ENCODE measurements at places on chromosomes 11 and 22.

DNA sequence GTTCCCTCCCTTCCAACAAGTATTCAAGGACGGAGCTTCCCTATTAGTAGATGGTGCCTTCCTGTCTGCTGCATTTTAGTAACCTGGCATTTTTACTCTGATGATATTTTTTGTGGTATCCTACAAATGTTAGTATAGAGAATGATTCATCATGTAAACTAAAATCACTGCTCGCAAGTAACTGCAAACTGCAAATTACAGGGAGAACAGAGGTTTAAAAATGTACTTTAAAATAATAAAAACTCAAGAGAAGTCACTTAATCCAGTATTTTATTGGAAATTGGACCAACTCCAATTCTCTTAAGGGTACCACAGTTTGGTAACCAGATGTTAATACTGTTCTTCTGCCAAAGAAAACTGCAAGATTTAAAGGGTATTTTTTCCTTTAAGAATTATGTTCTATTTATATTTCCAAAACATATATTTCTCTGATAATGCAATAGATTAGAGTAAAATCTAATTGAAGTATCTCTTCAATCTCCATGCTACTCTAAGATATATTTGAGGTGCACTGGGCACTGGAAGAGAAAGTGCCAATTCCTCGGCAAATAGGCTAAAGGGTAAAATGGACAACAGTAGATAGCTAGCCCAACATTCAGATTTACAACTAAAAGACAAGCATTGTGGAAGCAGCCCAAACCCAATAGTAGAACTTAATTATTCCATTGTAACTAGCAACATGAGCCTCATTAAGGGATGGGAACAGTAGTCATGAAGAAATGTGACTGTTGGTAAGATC lies 298.0 kb downstream of the TTC28 start:
- H3K27ac ChIP-seq = no peak overlapping the region
- DNase-seq = no peak
- no peaks in the 10 kb centered on the region for H3K27me3 ChIP-seq
- no peak overlapping the region for H3K4me3 ChIP-seq

- H3K4me1 ChIP-seq = peaks cover 63% of the 10 kb centered on the region
- peak overlapping the region; percentile 1 for H3K4me3 ChIP-seq
- H3K36me3 ChIP-seq = peaks cover 14% of the 10 kb centered on the region
- peak overlapping the region; percentile 94 for H3K27ac ChIP-seq
- H3K27me3 ChIP-seq = no peaks in the 10 kb centered on the region
These were observed 4.5 kb downstream of the FTH1 start for GRCh38 chr11:61963016-61963281.

- no peaks in the 10 kb centered on the region for H3K4me1 ChIP-seq
- H3K36me3 ChIP-seq = peaks cover 84% of the 10 kb centered on the region
- no peaks in the 10 kb centered on the region for H3K27me3 ChIP-seq
- no peak overlapping the region for H3K4me3 ChIP-seq
- H3K27ac ChIP-seq = no peak overlapping the region
These were observed 45.4 kb upstream of the CARS1 start for GRCh38 chr11:3102641-3102921.

DNA sequence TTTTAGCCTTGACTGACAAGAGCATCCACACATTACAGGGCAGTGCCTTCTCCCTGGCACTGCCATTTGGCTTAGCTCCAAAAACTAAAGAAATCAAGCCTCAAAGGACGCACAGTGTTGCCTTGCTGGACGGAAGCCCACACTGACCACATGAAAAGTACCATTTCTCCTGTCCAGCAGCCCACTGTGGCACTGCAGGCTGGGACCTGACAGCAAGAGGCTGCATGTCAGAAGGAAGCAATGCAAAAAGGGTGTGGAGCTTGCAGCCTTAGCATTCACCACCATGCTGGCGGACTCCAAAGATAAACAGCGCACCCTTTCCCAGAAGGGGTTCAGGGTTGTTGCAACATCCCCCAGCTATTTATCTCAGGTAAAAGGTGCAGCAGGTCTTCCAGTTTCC lies 109.3 kb upstream of the BMAL1 start:
- no peaks in the 10 kb centered on the region for H3K36me3 ChIP-seq
- peak overlapping the region; percentile 63 for H3K27ac ChIP-seq
- DNase-seq = no peak
- H3K4me3 ChIP-seq = no peak overlapping the region
- no peaks in the 10 kb centered on the region for H3K27me3 ChIP-seq

DNA sequence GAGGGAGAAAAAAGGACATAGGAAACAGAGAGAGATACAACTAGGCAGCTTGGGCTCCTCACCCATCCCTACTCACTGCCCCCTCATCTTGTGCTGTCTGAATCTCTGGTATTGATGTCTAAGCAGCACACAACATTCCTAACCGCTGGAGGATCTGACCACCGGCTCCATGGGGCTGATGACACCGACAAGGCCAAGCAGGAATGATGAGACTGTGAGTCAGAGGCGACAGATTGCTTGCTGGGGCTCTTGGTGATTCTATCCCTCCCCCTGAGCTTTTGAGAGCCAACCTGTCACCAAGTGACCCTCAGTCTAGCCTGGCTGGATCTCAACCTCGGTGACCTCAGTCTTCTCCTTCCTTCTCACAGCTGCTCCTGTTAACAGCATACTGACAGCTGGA lies 13.8 kb downstream of the PAMR1 start:
- H3K27ac ChIP-seq = no peak overlapping the region
- H3K4me3 ChIP-seq = no peak overlapping the region

DNA sequence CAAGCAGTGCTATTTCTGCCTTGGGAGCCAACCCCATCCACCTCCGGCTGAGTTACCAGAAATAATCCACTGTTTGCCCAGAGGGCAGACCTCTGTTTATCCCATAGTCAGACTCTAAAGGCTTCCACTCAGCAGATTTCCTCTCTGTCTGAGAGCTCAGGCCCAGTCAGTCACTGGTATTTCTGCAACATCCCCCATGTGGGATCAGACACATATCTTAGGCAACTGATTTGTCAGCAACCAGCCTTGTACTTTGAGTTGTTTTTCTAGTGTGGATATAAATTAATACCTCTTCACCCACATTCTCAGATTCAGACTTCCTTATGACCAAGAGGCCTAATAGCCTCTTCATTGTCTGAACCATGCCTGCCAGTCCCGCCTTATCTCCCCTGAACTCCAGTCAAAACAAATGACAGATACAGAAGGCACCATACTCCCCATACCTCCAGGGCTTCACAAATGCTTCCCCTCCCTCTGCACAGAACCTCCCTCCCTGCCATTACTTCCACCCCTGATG lies 193.6 kb downstream of the FAM76B start:
- H3K4me1 ChIP-seq = peaks cover 8% of the 10 kb centered on the region
- no peak overlapping the region for H3K4me3 ChIP-seq
- no peaks in the 10 kb centered on the region for H3K27me3 ChIP-seq

GRCh38 chr11:116740741-116741140 lies 32.0 kb downstream of the BUD13 start:
- no peak overlapping the region for H3K4me3 ChIP-seq
- H3K4me1 ChIP-seq = no peaks in the 10 kb centered on the region
- no peak for DNase-seq
- no peak overlapping the region for H3K27ac ChIP-seq
- no peaks in the 10 kb centered on the region for H3K27me3 ChIP-seq

GRCh38 chr22:46990937-46991550 lies 228.6 kb downstream of the TBC1D22A start:
- no peaks in the 10 kb centered on the region for H3K4me1 ChIP-seq
- no peak overlapping the region for H3K4me3 ChIP-seq
- peaks cover 9% of the 10 kb centered on the region for H3K36me3 ChIP-seq
- no peak for DNase-seq

GRCh38 chr22:39123751-39124581 lies 26.9 kb downstream of the APOBEC3H start:
- no peak for DNase-seq
- peaks cover 5% of the 10 kb centered on the region for H3K4me1 ChIP-seq
- H3K4me3 ChIP-seq = no peak overlapping the region
- no peak overlapping the region for H3K27ac ChIP-seq
- H3K36me3 ChIP-seq = no peaks in the 10 kb centered on the region
- no peaks in the 10 kb centered on the region for H3K27me3 ChIP-seq

GRCh38 chr11:65919573-65920371 lies 546 bp downstream of the DRAP1 start:
- peak overlapping the region; percentile 89 for H3K4me3 ChIP-seq
- no peak for DNase-seq
- H3K27ac ChIP-seq = peak overlapping the region; percentile 99
- H3K36me3 ChIP-seq = no peaks in the 10 kb centered on the region
- no peaks in the 10 kb centered on the region for H3K27me3 ChIP-seq
- H3K4me1 ChIP-seq = peaks cover 49% of the 10 kb centered on the region

- H3K4me3 ChIP-seq = no peak overlapping the region
- no peaks in the 10 kb centered on the region for H3K27me3 ChIP-seq
- H3K4me1 ChIP-seq = no peaks in the 10 kb centered on the region
- DNase-seq = no peak
These were observed 31.7 kb downstream of the MUC2 start for GRCh38 chr11:1106387-1106786.

DNA sequence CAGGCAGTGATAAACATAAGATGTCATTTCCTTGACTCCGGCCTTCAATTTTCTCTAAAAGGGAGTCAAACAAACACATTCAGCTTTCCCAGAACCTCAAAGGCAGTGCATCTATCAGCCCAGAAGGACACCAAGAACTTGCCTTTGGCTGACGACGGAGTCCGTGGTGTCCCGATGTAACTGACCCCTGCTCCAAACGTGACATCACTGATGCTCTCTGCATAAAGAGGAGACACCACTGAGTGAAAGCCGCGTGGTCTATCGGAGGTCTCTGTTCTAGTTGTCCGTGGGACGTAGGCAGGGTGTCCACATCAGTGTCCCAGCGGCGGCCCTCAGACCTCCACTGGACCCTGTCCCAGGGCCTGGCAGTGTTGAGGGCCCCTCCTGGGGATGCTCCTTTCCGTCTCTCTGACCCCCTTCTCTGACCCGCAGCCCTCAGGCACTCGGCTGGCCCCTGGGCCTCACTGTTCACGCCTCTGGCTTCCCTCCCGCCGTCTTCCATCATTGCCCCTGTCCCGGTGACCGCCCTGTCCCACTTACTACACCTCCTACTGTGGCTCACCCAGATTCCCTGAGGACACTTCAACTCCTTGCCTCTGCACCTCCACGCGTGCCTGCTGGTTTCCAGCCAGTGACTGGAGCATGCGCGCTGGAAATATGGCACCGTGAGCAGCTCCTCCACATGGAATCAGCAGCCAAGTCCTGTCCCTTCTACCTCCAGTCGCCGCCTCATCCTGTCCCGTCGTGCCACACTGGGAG lies 70.4 kb downstream of the NCAPD3 start:
- no peak overlapping the region for H3K4me3 ChIP-seq
- H3K36me3 ChIP-seq = peaks cover 5% of the 10 kb centered on the region
- no peaks in the 10 kb centered on the region for H3K4me1 ChIP-seq
- no peak for DNase-seq
- no peaks in the 10 kb centered on the region for H3K27me3 ChIP-seq

- H3K27me3 ChIP-seq = no peaks in the 10 kb centered on the region
- H3K4me1 ChIP-seq = no peaks in the 10 kb centered on the region
- H3K27ac ChIP-seq = no peak overlapping the region
- DNase-seq = no peak
- no peak overlapping the region for H3K4me3 ChIP-seq
- H3K36me3 ChIP-seq = no peaks in the 10 kb centered on the region
These were observed 115.3 kb upstream of the MTNR1B start for GRCh38 chr11:92854162-92854561.

- H3K4me1 ChIP-seq = no peaks in the 10 kb centered on the region
- no peak for DNase-seq
- H3K27me3 ChIP-seq = no peaks in the 10 kb centered on the region
- H3K36me3 ChIP-seq = no peaks in the 10 kb centered on the region
- H3K4me3 ChIP-seq = no peak overlapping the region
These were observed 78.4 kb upstream of the ANO1 start for GRCh38 chr11:69999721-70000120.

- H3K27me3 ChIP-seq = peaks cover 38% of the 10 kb centered on the region
- H3K4me3 ChIP-seq = peak overlapping the region; percentile 82
- peak overlapping the region; percentile 85 for H3K27ac ChIP-seq
- DNase-seq = no peak
These were observed 2.1 kb downstream of the CCND1 start for GRCh38 chr11:69642913-69643632.

GRCh38 chr22:43860831-43861230 lies 1.5 kb downstream of the SULT4A1 start:
- H3K4me1 ChIP-seq = peaks cover 7% of the 10 kb centered on the region
- DNase-seq = no peak
- H3K4me3 ChIP-seq = no peak overlapping the region
- H3K36me3 ChIP-seq = no peaks in the 10 kb centered on the region

GRCh38 chr11:9470765-9471164 lies 10.0 kb downstream of the ZNF143 start:
- no peaks in the 10 kb centered on the region for H3K4me1 ChIP-seq
- no peak overlapping the region for H3K4me3 ChIP-seq
- no peaks in the 10 kb centered on the region for H3K27me3 ChIP-seq
- H3K27ac ChIP-seq = no peak overlapping the region
- no peak for DNase-seq

- H3K36me3 ChIP-seq = no peaks in the 10 kb centered on the region
- H3K4me1 ChIP-seq = peaks cover 11% of the 10 kb centered on the region
- peak within 1 kb of the TSS; percentile 99 for H3K27ac ChIP-seq
- H3K27me3 ChIP-seq = no peaks in the 10 kb centered on the region
- DNase-seq = no peak
These were observed at the start of gene CTNND1 for GRCh38 chr11:57761301-57762234. TSS of gene CTNND1 (plus strand) at chr11:57761802. CDS start at chr11:57791479, 29,677 bp downstream.

DNA sequence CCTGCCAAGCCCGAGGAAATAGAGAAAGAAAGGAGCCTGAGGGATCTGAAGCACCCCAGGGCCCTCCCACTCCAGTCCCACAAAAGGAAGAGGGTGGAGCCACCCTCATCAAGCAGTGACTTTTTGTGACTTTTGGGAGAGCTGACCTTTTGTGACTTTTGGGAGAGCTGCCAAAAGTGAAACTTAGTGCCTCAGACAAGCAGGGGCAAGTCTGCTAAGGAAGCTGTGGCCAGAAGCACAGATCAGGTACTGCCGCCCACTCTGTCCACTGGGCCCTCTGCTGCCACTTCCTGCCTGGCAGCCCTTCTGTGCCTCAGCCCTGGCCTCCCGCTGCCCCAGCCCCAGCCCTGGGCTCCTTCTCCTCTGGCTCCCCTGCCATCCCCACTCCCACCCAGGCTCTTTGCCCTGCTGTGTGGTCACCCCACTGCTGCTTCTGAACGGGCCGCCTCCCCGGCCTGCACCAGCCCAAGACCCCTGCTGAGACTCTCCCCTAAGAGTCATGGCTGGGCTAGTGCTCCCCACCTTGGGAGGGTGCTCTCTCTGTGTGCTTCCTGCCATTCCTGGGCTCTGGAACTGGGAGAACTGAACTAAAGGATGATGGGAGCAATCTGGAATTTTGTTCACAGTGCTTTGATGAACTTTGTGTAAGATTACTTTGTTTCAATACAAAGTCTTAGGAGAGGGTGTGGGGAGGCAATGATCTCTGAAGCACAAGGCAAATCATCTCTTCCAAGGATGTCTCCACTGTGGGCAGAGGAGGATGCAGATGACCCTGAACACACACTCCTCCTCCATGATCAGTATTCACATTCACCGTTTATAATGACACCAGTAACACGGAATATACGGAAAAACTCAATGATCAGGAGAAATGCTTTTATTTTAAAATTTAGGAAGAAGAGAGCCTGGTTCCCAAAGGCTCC lies at the start of gene APOBEC3H:
Gene APOBEC3H (plus strand): TSS at position 147 of the 923 bp plus-strand sequence. CDS start 3,035 bp downstream, outside the sequence.
- no peaks in the 10 kb centered on the region for H3K27me3 ChIP-seq
- H3K4me3 ChIP-seq = no peak within 1 kb of the TSS
- no peaks in the 10 kb centered on the region for H3K36me3 ChIP-seq
- peaks cover 22% of the 10 kb centered on the region for H3K4me1 ChIP-seq
- H3K27ac ChIP-seq = peak within 1 kb of the TSS; percentile 21
- no peak for DNase-seq

Measured in esophagus squamous epithelium (tissue), 5 donors.